Activated CD4-positive, alpha-beta T cell treated with anti-CD3 and anti-CD28 coated beads, Interleukin-2, Interleukin-6, amounts not matched to agents 100 ng/mL and 50 ng/mL, durations not matched to agents 16 hours and 8 hours (primary cell): ENCODE measurements at places on chromosomes 3 and 15.

DNA sequence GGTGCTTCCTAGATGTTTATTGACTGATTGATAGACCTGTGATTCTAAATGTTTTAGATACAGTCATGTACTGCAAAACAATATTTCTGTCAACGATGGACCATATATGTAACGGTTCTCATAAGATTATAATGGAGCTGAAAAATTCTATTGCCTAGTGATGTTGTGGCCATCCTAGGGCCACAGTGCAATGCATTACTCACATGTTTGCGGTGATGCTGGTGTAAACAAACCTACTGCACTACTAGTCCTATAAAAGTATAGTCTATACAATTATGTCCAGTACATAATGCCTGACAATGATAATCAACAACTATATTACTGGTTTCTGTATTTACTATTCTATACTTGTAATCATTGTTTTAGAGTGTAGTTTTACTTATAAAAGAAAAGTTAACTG is 46.8 kb downstream of the CHST2 start:
- no peak for DNase-seq

GRCh38 chr3:65749066-65749465 is 289.7 kb downstream of the MAGI1 start:
- DNase-seq: no peak

GRCh38 chr3:143237077-143237627 is 117.6 kb downstream of the CHST2 start:
- DNase-seq: no peak

DNA sequence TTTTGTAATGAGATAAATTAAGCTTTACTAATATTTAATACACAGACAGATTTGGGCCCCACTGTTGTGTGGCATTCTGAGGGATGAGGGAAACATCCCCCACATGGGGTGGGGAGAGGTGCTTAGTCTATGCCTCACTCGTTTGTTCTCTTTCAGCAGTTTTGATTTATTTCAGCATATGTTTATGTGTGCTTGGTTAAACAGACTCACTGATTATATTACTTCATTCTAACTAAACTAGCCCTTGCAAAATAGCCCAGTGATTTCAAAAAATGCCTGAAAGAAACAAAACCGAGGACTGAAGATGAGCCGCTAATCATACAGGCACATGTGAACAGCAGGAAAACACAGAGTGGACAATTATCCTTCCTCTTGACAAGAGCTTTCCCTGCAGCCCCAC is 27.2 kb downstream of the TNFAIP8L3 start:
- DNase-seq: no peak
